Mesothelial cell of epicardium (in vitro differentiated cells): ENCODE measurements at places on chromosomes 6 and 20. TPM values are rescaled to one million over a fixed set of nuclear protein-coding genes. Genes with fewer than 3 reads are reported as not detected.

DNA sequence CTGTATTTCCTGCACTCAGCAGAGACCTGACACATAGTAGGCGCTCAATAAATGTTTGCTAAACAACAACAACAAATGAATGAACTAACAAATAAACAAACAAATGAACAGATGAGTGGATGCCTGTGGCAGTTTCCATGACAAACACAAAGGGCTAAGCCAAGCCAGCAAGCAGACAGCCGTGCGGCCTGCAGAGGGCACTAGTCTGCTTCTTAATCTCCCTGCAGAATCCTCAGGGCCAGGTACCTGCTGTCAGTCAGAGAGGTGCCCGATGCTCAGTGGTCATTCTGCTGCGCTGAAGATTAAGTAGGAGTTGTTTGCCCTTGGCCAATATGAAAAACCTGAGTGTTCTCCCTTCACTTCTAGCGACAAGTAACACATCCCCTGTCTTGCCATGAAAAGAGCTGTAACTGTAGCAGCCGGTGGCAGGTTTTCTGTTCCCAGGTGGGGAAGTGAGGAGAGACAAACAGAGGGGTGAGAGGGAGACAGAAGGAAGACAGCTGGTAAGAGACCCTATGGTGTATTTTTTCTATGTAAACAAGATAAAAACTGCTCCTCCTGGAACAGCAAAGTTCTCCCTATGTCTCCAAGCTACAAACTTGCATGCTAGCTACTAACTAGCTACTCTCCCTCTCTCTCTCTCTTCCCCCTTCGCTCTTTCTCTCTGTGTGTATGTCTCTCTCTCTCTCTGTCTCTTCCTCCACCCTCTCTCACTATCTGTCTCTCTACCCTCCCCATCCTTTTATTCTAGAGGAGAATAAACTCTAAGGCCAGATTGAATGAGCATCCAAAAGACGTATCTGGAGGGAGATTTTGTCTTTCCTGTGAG lies at the start of gene MC3R:
Gene MC3R, plus strand, starts transcription at position 779 of the 829 bp plus-strand sequence. CDS start 112 bp downstream, outside the sequence.
- no peaks in the 10 kb centered on the region for H3K4me1 ChIP-seq
- no peak for DNase-seq
- H3K36me3 ChIP-seq: no peaks in the 10 kb centered on the region
- peaks cover 3% of the 10 kb centered on the region for H3K27me3 ChIP-seq

GRCh38 chr6:151172751-151173150 lies 67.0 kb upstream of the AKAP12 start:
- no peak overlapping the region for H3K4me3 ChIP-seq
- DNase-seq: no peak
- H3K27me3 ChIP-seq: no peaks in the 10 kb centered on the region
- no peaks in the 10 kb centered on the region for H3K36me3 ChIP-seq

DNA sequence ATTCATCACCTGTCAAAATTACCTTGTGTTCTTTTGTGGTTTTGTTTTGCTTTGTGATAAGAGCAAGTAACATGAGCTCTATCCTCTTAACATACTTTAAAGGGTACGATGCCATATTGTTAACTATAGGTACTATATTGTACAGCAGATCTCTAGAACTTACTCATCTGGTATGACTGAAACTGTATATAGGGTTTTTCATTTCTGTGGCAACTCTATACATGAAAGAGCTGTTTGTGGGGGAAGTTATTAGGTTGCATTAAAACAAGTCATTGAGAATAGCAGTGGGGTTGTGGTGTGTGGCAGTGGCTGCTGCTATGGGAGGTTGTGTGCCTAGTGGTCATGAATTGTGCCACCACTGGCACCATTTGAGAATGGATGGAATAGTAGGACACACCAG lies 268.4 kb downstream of the KCNQ5 start:
- H3K4me1 ChIP-seq: peaks cover 10% of the 10 kb centered on the region
- H3K27me3 ChIP-seq: no peaks in the 10 kb centered on the region
- H3K36me3 ChIP-seq: peaks cover 10% of the 10 kb centered on the region
- DNase-seq: no peak
- H3K4me3 ChIP-seq: no peak overlapping the region

- peaks cover 15% of the 10 kb centered on the region for H3K4me1 ChIP-seq
- H3K4me3 ChIP-seq: no peak overlapping the region
- H3K36me3 ChIP-seq: no peaks in the 10 kb centered on the region
- H3K27ac ChIP-seq: no peak overlapping the region
These were observed 141.5 kb downstream of the LY86 start for GRCh38 chr6:6729971-6730370.

GRCh38 chr6:133277228-133277899 lies 36.2 kb downstream of the EYA4 start:
- H3K4me1 ChIP-seq: no peaks in the 10 kb centered on the region
- H3K27ac ChIP-seq: no peak overlapping the region
- no peak for DNase-seq

DNA sequence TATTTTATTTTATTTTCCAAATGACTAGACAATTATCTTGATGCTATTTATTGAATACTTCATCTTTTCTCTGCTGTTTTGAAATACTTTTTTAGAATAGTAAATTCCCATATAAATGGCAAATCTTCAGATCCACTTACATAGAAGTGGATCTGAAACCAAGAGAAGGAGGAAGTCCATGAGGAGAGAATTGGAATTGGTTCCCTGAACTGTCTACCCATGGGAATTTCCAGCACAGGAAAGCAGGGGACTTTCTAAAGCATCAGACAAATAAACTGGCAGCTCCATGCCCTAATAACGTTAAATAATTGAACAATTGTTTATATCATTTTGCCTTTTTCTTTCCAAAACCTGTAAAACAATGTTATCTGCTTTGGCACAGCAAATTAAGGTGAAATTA lies 47.1 kb upstream of the PNRC1 start:
- no peaks in the 10 kb centered on the region for H3K27me3 ChIP-seq
- H3K4me3 ChIP-seq: no peak overlapping the region
- H3K4me1 ChIP-seq: peaks cover 27% of the 10 kb centered on the region

DNA sequence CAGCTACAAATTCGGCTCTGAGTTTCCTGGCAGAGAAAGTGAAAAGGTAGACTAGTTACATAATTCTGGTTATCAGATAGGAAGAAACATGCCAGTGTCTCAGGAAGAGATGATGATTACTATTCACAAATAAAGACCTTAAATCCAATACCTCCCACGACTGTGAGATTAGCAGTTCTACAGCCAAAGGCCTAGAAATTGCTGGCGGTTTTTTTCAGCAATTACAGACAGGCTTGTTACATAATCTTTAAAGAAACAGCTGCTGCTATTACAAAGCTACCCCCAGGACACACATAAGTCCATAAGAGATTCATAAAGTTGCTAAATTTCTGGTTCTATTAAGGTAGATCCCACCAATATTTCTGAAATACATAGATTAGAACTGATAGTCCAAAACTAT lies 40.2 kb downstream of the PIGU start:
- no peaks in the 10 kb centered on the region for H3K4me1 ChIP-seq
- H3K27me3 ChIP-seq: no peaks in the 10 kb centered on the region
- no peak overlapping the region for H3K27ac ChIP-seq

- H3K4me1 ChIP-seq: no peaks in the 10 kb centered on the region
- no peaks in the 10 kb centered on the region for H3K36me3 ChIP-seq
These were observed 109.8 kb upstream of the EXOC2 start for GRCh38 chr6:802701-803100.

- no peak overlapping the region for H3K4me3 ChIP-seq
- no peak for DNase-seq
- H3K27me3 ChIP-seq: peaks cover 2% of the 10 kb centered on the region
- no peak overlapping the region for H3K27ac ChIP-seq
These were observed 31.7 kb upstream of the MAP3K4 start for GRCh38 chr6:160959726-160960435.

- no peak overlapping the region for H3K4me3 ChIP-seq
- no peak overlapping the region for H3K27ac ChIP-seq
- H3K4me1 ChIP-seq: peaks cover 1% of the 10 kb centered on the region
- H3K36me3 ChIP-seq: no peaks in the 10 kb centered on the region
- DNase-seq: no peak
- H3K27me3 ChIP-seq: no peaks in the 10 kb centered on the region
These were observed 88.8 kb upstream of the AHI1 start for GRCh38 chr6:135586388-135586787.

DNA sequence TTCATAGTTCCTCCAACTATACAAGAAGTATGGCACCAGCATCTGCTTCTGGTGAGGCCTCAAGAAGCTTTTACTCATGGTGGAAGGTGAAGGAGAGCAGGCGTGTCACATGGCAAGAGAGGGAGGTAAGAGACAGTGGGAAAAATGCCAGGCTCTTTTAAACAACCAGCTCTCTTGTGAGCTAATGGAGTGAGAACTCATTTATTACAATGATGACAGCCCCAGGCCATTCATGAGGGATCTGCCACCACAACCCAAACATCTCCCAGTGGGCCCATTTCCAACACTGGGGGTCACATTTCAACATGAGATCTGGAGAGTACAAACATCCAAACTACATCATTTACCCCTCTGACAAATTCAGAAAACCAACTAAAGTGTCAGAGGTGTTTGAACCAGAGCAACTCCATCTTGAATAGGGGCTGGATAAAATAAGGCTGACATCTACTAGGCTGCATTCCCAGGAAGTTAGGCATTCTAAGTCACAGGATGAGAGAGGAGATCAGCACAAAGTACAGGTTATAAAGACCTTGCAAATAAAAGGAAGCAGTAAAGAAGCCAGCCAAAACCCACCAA lies 2.2 kb upstream of the UBD start:
- no peaks in the 10 kb centered on the region for H3K4me1 ChIP-seq
- H3K36me3 ChIP-seq: no peaks in the 10 kb centered on the region
- no peak for DNase-seq
- no peak overlapping the region for H3K4me3 ChIP-seq

- H3K27ac ChIP-seq: no peak overlapping the region
- H3K36me3 ChIP-seq: peaks cover 8% of the 10 kb centered on the region
- H3K4me1 ChIP-seq: peaks cover 10% of the 10 kb centered on the region
- H3K27me3 ChIP-seq: no peaks in the 10 kb centered on the region
- no peak for DNase-seq
These were observed 36.8 kb upstream of the ZBP1 start for GRCh38 chr20:57656821-57657534.

DNA sequence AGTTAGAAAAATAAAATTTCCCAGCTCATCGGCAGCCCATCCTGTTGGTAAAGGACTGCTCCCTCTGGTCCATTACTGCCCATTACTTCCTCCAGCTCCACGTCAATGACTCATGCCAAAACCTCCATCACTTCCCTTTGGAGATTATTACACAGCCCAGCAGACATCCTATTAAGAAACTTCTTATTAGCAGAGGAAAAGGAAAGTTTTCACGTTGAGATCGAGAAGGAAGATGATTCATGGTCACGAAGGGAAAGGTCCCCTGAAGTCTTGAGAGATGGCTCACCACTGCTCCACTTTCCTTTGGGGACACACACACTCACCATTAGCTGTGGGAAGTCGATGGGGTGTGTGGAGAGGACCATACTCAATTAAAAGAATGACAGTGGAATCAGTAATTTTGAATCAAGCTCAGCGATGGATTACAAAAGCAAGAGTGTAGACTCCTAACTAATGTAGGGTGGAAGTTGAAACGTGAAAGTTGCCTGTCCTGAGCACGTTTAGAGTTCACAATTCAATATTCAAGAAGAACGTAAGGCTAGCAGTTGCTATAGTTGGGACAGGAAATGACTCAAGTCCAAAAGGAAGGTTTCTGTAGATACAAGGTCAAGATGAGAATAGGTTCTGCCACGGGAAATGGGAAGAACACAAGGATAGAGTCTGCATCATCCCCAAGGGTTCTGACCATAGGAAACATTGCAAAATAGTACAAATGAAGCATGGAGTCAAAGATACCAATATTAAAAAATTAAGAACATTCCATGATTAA lies 21.6 kb downstream of the SASH1 start:
- peaks cover 6% of the 10 kb centered on the region for H3K36me3 ChIP-seq
- no peak overlapping the region for H3K27ac ChIP-seq
- peaks cover 5% of the 10 kb centered on the region for H3K4me1 ChIP-seq
- no peak for DNase-seq

GRCh38 chr6:105691081-105691480 lies 288.2 kb upstream of the PREP start:
- H3K4me3 ChIP-seq: no peak overlapping the region
- H3K4me1 ChIP-seq: peaks cover 6% of the 10 kb centered on the region
- DNase-seq: no peak
- no peaks in the 10 kb centered on the region for H3K27me3 ChIP-seq

GRCh38 chr6:128139519-128139918 lies 238.7 kb upstream of the THEMIS start:
- DNase-seq: no peak
- no peaks in the 10 kb centered on the region for H3K36me3 ChIP-seq
- H3K4me1 ChIP-seq: peaks cover 7% of the 10 kb centered on the region
- no peak overlapping the region for H3K27ac ChIP-seq
- H3K27me3 ChIP-seq: no peaks in the 10 kb centered on the region

Gene VWA7
- 1.5 to 1.8 TPM (median 1.6 TPM) in 3 replicates for total RNA-seq

Gene CSNK2B
- 155 to 157 TPM (median 157 TPM) in 3 replicates for total RNA-seq

Gene ERVFRD-1
- 0.20 to 0.25 TPM (median 0.23 TPM) in 3 replicates for total RNA-seq

Gene SLC32A1
- not detected in 3 replicates for total RNA-seq

Gene VSTM2L
- 30.9 to 35.9 TPM (median 31.9 TPM) in 3 replicates for total RNA-seq

Gene PRDM13
- total RNA-seq: not detected in 3 replicates

Gene ELOVL2
- total RNA-seq: 1.6 to 1.8 TPM (median 1.6 TPM) in 3 replicates

Gene SLC22A7
- total RNA-seq: not detected in 3 replicates

Gene CALHM5
- 1.4 to 1.7 TPM (median 1.6 TPM) in 3 replicates for total RNA-seq
